Effector memory CD8-positive, alpha-beta T cell (primary cell): ENCODE measurements at places on chromosomes 4 and X.
A peak's percentile ranks its signal among the peaks of the same experiment; 100 is the strongest.

DNA sequence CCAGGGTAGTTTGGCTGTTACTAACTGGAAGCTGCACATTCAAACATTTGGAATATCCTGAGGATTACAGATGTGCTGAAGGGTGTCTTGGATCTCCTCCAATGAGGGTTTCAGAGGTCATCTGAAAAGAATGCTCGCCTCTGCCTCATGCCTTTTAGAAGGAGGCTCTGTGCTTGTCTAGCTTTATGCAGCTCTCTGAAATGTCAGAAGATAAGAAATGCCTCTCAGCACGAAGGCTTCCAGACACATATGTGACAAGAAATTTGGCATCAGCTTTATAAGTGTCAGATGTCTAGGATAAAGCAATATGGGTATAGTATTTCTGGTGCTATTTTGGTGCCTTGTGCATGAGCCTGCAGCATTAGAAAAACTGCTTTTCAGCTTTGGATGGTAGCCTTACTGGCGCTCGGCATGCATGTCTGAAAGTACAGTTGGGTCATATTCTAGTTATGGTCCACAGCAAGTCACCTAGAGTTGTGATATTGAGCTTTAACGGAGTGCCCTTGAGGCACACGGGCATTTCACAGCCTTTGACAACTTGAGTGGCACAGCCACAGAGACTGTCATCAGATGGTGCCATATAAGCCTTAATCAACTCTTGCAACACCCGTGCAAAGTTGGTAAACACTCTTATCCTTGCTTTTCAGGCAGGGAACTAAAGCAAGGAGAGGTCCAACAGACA, 70.8 kb upstream of the PGRMC2 start:
- no peaks in the 10 kb centered on the region for H3K36me3 ChIP-seq
- DNase-seq: no peak
- H3K27me3 ChIP-seq: no peaks in the 10 kb centered on the region
- no peaks in the 10 kb centered on the region for H3K4me1 ChIP-seq
- no peak overlapping the region for H3K27ac ChIP-seq
- H3K4me3 ChIP-seq: no peak overlapping the region

- H3K27me3 ChIP-seq: peaks cover 7% of the 10 kb centered on the region
- DNase-seq: no peak
Observed at GRCh38 chr4:147586637-147587036, 30.6 kb upstream of the TMEM184C start.

- peak overlapping the region; percentile 97 for H3K27ac ChIP-seq
- H3K36me3 ChIP-seq: peaks cover 85% of the 10 kb centered on the region
- peaks cover 58% of the 10 kb centered on the region for H3K4me1 ChIP-seq
- DNase-seq: peak; percentile 83
Observed at GRCh38 chrX:48937054-48937907, 18.5 kb upstream of the PIM2 start.

DNA sequence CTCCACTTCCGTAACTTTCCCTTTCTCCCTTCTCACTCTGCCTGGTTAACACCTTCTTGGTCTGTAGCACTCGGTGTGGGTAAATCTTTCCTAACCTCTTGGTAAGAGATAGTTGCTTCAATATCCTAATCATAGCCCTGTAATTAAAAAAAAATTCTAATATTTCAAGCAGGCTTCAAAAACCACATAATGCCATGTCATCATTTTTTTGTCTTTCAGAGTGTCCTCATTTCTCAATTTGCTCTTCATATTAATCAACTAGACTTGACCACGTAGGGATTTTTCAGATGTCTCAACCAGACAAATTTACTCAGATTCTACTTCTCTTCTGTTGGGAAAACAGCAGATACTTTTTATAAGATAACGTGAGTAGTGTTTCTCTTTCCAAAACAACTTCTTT, 91.0 kb downstream of the FREM3 start:
- H3K27ac ChIP-seq: no peak overlapping the region
- no peak for DNase-seq
- H3K36me3 ChIP-seq: no peaks in the 10 kb centered on the region
- H3K27me3 ChIP-seq: no peaks in the 10 kb centered on the region

- no peak for DNase-seq
- H3K4me1 ChIP-seq: no peaks in the 10 kb centered on the region
- H3K27me3 ChIP-seq: no peaks in the 10 kb centered on the region
Observed at GRCh38 chr4:5524446-5525299, 183.7 kb downstream of the EVC2 start.

DNA sequence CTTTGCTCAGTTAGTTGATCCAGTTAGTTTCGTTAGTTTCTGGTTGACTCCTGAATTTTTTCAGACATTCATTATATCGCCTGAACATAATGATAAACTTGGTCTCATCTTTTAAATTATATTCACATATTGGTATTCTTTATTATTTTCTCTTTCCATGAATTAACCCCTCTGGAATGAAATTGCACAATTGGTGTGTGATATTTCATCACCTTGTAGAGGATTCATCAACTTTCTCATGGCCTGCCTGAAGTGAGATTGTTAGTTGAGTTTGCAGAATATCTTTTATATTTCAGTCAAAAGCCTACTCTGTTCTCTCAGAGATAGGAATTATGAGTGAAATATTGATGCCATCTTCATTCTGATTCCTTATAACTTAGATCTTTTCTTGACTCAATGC, 1160.6 kb upstream of the AGA start:
- H3K36me3 ChIP-seq: no peaks in the 10 kb centered on the region
- H3K27ac ChIP-seq: no peak overlapping the region
- H3K4me3 ChIP-seq: no peak overlapping the region
- no peak for DNase-seq
- no peaks in the 10 kb centered on the region for H3K27me3 ChIP-seq

- no peak overlapping the region for H3K27ac ChIP-seq
- DNase-seq: no peak
- H3K4me1 ChIP-seq: no peaks in the 10 kb centered on the region
- no peaks in the 10 kb centered on the region for H3K36me3 ChIP-seq
Observed at GRCh38 chrX:24657671-24658386, 10.7 kb upstream of the PCYT1B start.

GRCh38 chrX:96394598-96394997, 290.0 kb upstream of the DIAPH2 start:
- no peak for DNase-seq
- no peak overlapping the region for H3K27ac ChIP-seq
- H3K4me3 ChIP-seq: no peak overlapping the region
- no peaks in the 10 kb centered on the region for H3K36me3 ChIP-seq
- H3K4me1 ChIP-seq: no peaks in the 10 kb centered on the region

GRCh38 chr4:170610434-170610833, 520.7 kb upstream of the AADAT start:
- no peaks in the 10 kb centered on the region for H3K36me3 ChIP-seq
- no peaks in the 10 kb centered on the region for H3K4me1 ChIP-seq
- no peak overlapping the region for H3K27ac ChIP-seq
- no peak overlapping the region for H3K4me3 ChIP-seq
- no peaks in the 10 kb centered on the region for H3K27me3 ChIP-seq
- no peak for DNase-seq

- DNase-seq: no peak
- H3K27ac ChIP-seq: no peak overlapping the region
- no peaks in the 10 kb centered on the region for H3K27me3 ChIP-seq
- H3K36me3 ChIP-seq: no peaks in the 10 kb centered on the region
- no peaks in the 10 kb centered on the region for H3K4me1 ChIP-seq
Observed at GRCh38 chrX:15475486-15475885, 17.6 kb downstream of the PIR start.

DNA sequence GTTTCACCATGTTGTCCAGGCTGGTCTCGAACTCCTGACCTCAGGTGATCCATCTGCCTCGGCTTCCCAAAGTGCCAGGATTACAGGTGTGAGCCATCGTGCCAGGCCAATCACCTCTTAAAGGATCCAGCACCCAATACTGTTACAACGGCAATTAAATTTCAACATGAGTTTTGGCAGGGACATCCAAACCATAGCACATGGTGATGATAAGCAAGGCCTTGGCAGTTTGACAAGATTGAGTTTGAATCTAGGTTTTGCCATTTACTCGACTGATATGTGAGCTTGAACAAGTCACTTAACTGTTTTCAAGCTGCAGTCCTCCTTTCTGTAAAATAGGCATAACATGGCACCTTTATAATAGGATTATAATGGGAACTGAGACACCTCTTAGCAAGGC, 84.1 kb downstream of the GPR82 start:
- DNase-seq: no peak
- H3K36me3 ChIP-seq: no peaks in the 10 kb centered on the region
- H3K4me1 ChIP-seq: peaks cover 11% of the 10 kb centered on the region
- H3K4me3 ChIP-seq: no peak overlapping the region

DNA sequence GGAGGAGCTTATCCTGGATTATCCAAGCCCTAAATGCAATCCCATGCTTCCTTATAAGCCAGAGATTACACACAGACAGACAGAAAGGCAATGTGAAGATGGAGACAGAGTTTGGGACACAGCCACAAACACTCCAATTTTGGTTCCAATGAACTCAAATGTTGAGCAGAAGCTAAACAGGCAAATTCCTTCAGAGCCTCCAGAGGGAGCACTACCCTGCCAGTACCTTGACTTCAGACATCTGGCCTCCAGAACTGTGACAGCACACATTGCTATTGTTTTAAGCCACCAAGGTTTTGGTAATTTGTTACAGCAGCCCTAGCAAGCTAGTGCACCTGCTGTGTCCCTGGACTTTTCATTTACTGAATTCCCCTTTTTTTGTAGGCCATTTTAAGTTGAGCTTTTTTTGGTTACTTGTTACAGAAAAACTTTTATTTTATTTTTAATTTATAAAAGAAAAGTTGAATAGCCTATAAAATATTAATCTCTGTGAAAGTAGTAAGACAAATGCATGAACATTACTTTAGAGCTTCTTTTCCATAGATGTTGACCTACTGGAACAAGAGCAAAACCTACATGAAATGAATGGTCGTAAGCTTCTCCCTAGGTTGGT, 33.4 kb upstream of the SRD5A3 start:
- DNase-seq: peak; percentile 16
- H3K4me3 ChIP-seq: no peak overlapping the region
- H3K27me3 ChIP-seq: peaks cover 11% of the 10 kb centered on the region
- no peaks in the 10 kb centered on the region for H3K36me3 ChIP-seq

DNA sequence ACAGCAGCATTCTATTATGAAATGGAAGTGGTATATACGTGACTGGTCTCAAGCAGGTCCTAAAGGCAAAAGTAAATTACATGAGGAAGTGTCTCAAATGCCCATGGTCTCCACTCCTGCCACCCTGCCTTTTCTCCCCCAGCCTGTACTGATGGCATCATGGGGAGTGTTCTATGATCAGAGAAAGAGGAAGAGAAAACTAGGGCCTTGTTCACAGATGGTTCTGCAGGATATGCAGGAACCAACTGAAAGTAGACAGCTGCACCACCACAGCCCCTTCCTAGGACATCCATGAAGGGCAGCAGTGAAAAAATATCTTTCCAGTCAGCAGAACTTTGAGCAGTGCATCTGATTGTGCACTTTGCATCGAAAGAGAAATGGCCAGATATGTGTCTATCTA, 901.5 kb downstream of the ARAP2 start:
- no peaks in the 10 kb centered on the region for H3K36me3 ChIP-seq
- H3K27me3 ChIP-seq: no peaks in the 10 kb centered on the region
- no peak overlapping the region for H3K27ac ChIP-seq
- H3K4me1 ChIP-seq: no peaks in the 10 kb centered on the region
- no peak overlapping the region for H3K4me3 ChIP-seq

- H3K4me1 ChIP-seq: no peaks in the 10 kb centered on the region
- no peak overlapping the region for H3K4me3 ChIP-seq
- H3K27me3 ChIP-seq: no peaks in the 10 kb centered on the region
- no peaks in the 10 kb centered on the region for H3K36me3 ChIP-seq
- no peak for DNase-seq
Observed at GRCh38 chr4:57442241-57442640, 332.1 kb upstream of the IGFBP7 start.
